Esophagus mucosa (tissue), 1 donor: ENCODE measurements at places on chromosomes 2 and 18. TPM values are rescaled to one million over a fixed set of nuclear protein-coding genes. Genes with fewer than 3 reads are reported as not detected.
A peak's percentile ranks its signal among the peaks of the same experiment; 100 is the strongest.

SH2D6 gene
- 0.12 TPM for total RNA-seq

DNA sequence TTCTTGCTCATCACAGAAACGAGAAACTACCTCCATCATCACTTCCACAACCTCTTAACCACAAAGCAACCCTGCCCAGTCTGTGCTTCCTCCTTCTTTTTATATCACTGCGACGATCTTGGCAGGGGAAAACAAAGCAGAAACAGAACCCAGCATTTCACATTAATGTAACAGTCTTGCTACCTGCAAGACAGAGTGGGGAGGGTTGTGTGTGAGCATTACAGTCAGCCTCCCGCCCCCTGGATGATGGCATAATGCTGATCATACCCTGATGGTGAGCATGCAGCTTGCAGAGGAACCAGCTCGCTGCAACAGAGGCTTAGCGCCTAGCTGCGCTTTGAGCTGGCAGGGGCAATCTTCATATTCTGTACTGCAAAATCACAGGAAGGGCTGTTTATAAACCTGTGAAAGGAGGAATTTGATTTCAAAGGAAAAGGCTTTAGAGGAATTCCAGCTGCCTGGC is 376.1 kb downstream of the IRS1 start:
- no peak for ATAC-seq

- no peak for ATAC-seq
Measured at GRCh38 chr2:163687217-163687616, 48.6 kb downstream of the FIGN start.

SERPINB10 gene
- total RNA-seq = 0.36 TPM

- no peak for ATAC-seq
Measured at GRCh38 chr2:60811491-60812375, 55.7 kb downstream of the PAPOLG start.

ASPRV1 gene
- total RNA-seq = 0.16 TPM

DNA sequence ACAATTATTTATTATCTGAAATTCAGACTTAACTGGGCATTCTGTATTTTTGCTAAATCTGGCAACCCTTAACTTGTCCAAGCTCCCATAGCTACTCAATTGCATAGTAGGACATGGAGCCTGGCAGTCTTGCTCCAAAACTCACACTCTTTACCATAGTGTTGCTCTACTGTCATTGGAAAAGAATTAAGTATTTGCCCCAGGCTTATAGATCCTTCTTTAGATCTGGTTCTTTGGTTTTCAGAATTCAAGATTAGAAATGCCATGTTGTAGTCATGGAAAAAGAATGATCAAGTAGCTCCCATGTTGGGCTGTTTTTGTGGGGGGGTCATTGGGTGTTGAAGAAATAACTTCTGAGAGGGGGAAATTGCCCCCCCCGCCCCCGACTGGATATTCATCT is 240.9 kb downstream of the WDPCP start:
- no peak for ATAC-seq

- peak; percentile 23 for ATAC-seq
Measured at GRCh38 chr2:204177977-204178522, 241.5 kb downstream of the ICOS start.

DNA sequence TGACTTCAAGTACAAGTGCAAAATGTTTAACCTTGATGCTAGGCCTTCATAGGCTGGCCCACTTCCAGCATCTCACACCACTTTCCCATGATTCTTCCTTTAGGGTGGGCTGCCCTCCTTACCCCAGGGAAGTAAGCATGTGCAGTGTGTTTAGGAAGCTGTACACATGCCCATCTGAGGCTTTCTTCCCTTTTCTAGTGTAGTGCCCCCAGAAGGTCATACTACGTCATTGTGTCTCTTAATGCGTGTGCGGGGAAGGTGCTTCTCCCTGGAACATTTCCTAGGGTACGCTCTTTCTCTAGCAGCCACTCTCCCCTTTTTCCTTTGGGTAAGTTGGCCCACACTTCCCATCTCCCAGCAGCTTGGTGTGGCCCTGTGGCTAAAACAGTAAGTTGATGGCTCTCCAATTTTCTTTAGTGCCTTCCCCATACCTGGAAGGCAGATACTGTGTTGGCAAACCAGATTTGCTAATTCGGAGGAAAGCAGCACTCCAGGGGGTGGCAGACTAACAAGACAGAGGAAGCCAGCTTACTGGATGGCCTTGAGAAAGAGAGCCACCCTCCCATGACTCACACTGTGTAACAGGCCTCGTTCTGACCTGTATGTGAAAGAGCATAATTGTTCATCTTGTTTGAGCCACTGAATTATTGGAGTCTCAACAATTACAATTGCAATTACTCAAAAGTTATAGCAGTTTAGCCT is 1.1 kb upstream of the SULT6B1 start:
- ATAC-seq = peak; percentile 98

IL36B gene
- total RNA-seq = 1.4 TPM

ACOXL gene
- not detected for total RNA-seq

GRCh38 chr2:985317-985898 is 34.8 kb downstream of the SNTG2 start:
- ATAC-seq = no peak

CNGA3 gene
- not detected for total RNA-seq

DNA sequence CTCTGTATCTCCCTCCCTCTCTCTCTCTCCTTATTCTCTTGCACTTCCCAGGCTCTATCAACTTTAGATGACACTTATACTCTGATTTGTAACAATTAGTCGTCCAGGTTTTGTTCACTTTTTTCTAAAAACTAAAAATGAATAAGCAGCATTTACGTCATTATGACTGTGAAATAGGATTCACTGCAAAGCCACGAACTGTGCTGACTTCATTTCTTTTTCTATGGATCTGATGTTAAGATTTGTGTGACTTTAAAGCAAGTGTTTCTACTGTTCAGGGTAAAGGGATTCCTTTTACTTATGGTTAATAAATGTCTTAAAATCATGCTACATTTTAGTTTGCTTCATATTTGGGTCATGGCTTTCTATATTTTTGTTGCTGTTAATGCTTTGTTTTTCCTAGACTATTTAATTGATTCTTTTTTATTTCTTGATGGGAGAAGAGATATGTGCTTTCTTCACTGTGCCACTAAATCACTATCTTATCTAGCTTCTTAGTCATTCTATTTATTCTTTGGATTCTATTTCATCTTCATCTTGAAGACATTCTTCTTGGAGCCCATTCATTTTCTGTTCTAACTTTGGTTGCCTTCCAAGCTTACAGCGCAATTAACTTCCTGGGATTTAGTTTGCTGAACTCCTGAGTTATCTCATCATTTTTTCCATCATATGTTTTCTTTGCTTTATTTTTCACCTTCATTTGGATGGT is 480.4 kb upstream of the TRIB2 start:
- no peak for ATAC-seq

DNA sequence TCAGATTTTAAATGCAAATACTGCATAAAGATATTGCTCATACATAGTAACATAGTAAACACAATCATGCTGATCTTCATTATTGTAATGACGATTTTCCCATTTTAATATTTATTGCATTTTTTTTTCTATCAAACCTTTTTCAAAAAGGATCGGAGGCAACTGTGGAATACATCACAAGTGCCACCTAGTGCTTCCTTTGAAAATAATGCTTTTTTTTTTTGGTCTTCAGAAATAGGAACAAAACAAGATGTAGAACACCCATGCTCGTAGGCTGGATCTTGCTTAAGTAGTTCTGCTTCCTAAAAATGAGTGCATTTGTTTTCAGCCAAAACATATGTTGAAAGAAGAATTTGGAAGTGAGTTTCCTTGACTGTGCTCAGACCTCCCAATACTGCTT is 35.7 kb upstream of the GPR155 start:
- ATAC-seq = no peak

- no peak for ATAC-seq
Measured at GRCh38 chr2:20300656-20301055, 50.0 kb downstream of the PUM2 start.

CREG2 gene
- total RNA-seq = 2.3 TPM

INHBB gene
- 0.72 TPM for total RNA-seq

DNA sequence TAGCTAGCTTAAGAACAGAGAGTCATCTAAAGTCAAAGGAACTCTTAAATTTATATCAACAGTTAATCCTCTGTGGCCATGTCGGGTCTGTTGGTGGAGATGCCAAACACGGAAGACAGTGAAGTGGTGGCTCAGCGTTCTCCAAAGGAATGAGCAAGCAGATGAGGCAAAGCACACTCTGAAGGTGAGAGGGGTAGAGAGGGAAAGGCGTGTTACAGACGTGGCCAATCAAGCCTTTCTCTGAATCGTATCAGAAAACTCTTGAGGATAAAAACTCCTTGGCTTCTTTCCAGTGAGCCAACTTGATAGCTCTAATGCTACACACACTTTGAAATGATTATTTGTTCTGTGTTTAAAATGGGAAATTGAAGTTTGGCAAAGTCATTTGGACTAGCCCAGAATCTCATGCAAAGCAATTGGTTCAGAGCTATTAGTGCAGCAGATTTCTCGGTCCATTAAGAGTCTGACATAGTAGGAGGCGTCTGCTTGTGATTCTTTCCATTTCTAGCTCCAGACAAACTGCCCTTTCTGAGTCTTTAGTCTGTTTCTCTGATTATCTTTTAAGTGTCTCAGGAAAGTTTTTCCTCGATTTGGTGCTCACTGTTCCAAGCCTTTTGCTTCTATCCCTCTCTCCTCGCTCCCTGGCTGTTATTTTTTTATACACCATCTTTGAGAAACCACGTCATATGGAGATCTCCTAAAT is 57.5 kb upstream of the CPO start:
- no peak for ATAC-seq
